KG1 (cell line): ENCODE measurements at places on chromosomes 4 and X.
A peak's percentile ranks its signal among the peaks of the same experiment; 100 is the strongest.

- DNase-seq, result no peak
Observed at GRCh38 chrX:13693341-13693961, 4.5 kb downstream of the RAB9A start.

DNA sequence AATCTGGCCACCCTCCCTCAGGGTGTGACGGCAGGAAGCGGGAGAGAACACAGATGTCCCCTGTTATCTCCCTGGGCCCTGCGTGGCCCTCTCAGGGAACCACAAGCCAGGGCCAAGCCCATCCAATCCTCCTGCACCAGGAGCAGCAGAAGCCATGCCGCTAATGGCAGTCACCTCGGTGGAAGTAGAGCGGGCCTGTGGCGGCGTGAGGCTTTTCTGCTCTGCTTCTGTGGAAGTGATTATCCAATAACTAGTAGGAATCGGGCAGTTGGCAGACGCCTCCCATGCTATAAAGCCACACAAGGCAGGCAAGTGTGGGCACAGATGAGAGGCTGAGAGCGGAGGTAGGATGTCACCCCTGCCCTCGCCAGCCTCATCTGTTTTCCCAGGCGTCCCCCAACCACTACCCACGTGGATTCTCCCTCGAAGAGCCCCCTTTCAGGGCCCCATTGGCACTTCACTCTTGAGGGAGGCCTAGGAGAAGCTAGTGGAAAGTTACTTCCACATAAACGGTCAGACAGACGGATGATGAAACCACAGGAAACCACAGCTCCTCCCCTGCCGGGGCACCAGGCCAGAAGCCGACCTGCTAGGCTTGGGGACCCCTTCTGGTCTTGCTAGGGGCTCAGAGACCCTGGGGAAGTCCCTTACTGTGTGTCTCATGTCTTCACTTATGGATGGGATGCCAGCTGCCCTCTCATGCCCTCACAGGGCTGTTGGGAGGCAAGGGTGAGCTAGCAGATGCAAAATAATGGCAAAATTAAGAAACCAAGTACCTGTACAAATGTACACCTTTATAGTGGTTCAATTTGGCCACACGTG lies 18.8 kb upstream of the TMSB4X start:
- DNase-seq, result peak; percentile 80

- peak; percentile 57 for DNase-seq
Observed at GRCh38 chr4:112099701-112100297, 45.5 kb upstream of the FAM241A start.

GRCh38 chr4:57424232-57424897 lies 314.2 kb upstream of the IGFBP7 start:
- DNase-seq, result no peak

GRCh38 chrX:155778844-155779553 lies 102.1 kb upstream of the VAMP7 start:
- no peak for DNase-seq
